NCI-H1048 (cell line): ENCODE measurements at places on chromosomes 7 and 10.

- DNase-seq, result no peak
Observed at GRCh38 chr10:126597211-126597610, 73.3 kb downstream of the C10orf90 start.

DNA sequence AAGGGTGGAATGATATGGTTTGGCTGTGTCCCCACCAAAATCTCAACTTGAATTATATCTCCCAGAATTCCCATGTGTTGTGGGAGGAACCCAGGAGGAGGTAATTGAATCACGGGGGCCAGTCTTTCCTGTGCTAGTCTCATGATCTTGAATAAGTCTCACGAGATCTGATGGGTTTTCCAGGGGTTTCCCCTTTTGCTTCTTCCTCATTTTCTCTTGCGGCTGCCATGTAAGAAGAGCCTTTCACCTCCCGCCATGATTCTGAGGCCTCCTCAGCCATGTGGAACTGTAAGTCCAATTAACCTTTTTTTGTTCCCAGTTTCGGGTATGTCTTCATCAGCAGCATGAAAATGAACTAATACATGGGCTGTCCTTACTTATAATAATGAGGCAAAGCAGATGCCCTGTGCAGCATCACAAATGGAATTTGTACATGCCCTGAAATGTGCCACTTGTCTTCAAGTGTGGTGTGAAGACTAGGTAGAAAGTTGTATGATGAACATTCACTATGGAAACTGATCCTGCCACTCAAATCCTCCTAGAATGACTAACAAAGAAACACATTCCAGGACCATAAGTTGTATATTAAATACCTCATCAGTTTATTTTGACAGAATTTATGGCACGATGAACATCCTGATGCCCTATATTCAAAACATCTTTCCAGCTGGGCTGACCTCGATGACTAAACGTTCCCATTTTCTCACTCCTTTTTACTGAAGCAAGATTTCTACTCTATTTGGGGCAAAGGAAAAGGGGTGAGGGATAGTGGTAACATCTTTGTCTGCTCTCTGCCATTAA is 122.8 kb upstream of the CTTNBP2 start:
- DNase-seq, result no peak

DNA sequence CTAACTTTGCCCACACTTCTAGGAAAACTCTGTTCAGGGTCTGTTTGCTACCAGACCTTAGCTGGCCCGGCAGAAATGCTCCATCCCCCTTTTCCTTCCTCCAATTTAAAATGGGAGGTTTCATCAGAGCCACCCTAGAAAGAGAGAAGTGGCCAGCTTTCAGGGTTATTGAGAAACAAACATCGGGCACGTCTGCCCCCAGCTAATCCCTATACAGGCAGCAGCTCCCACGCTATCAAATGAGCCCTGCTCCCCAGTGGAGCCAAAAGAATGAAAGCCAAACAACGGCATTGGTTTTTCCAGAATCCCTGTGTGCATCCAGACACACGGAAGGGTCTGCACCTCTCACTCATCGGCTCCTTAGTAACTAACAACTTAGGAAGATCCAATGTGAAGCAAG is 132.5 kb downstream of the GRID1 start:
- no peak for DNase-seq

DNA sequence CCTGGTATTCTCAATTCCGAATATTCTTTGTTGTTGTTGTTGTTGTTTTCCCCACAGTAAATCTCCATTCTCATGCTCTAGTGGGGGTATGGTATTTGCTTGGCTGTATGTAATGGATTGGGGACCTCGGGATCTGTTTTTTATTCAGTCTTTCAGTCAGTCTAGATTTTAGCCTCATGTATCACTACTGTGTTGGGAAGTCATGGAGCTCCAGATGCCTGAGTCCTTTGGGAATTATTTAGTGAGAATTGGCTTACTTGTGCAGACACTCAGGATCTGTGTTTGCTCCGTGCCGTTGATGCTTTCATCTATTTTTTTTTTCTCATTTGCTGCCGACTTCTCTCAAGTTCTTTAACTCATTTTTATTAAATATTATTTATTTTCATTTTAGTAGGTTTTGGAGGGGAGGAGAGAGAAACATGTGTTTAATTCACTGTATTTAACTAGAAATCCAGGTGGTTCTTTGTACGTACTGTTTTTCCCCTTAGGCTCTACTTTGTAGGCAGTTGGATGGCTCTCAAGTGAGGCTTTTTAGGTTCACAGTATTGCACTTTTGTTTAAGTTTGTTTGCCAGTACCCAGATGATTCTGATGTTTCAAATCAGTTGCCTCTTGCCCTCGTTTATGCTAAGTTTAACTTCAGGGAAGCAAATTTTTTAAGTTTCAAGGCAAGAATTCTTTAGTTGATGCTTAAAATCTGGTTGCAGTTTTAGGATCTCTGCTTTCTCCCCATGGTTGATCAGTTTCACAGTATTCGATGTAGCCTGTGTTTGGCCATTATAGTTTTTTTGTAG is 36.9 kb downstream of the ZNRF2 start:
- DNase-seq, result no peak

- DNase-seq, result no peak
Observed at GRCh38 chr10:73796766-73797165, 11.4 kb downstream of the ZSWIM8 start.

GRCh38 chr7:81871606-81872265 is 101.9 kb upstream of the HGF start:
- DNase-seq, result no peak

GRCh38 chr7:158373476-158374133 is 214.0 kb downstream of the PTPRN2 start:
- DNase-seq, result no peak

- DNase-seq, result no peak
Observed at GRCh38 chr7:112512451-112513210, 31.8 kb downstream of the LSMEM1 start.

DNA sequence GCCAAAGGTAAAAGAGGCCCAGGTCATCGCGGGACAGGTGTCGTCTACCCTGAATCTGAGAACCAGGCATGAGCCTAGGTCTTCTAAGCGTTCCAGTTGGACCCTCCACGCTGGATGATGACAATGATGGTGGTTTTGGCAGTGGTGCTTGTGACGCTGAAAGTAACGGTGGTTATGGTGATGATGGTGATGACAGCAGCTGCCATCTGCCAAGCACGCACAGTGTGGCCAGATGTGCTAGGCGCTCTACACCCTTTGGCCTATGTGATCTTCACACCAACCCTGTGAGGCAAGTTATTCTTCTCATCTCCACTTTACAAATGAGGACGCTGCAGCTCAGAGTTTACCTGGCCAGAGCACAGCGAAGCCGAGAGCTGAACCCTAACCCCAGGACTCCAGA is 93.9 kb downstream of the FAM53B start:
- DNase-seq, result no peak

GRCh38 chr7:141462958-141463357 is 88.3 kb upstream of the AGK start:
- DNase-seq, result no peak

DNA sequence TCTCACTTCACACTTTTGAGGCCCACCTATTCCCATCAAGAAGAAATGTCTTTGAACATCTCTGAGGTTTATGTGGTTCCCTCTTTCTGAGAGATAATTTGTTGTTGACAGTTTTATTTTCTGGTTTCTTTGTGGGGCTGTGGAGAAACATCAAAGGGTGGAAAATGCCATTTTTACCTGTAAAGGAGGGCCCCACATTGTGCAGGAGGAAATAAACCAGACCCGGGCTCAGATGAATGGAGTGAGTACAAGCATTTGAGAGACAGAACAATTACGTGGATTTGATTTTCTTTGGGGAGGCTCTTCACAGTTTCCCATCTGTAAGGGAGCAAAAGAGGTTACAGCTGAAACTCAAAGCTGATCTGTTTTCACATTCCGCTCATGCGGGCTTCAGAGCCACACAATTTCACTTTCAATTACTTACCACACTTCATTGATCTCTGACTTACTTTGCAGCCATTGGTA is 29.8 kb downstream of the ITPRIP start:
- no peak for DNase-seq

DNA sequence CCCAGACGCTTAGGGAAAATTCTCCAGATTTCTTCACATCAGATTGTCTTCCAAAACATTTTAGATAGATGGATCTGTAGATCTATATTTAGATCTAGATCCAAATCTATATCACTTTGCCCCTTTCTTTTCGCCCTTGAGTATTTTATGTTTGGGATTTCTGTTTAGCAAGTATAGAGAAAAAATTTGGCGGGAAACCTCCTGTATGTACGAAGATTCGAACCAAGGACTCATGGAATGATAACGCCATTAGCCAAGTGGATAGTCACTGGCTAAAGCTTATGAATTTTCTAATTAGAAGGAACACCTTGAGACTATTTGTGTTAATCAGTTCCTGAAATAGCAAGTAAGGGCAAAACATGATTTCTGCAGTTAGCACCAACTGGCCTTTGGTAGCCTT is 1.2 kb downstream of the THNSL1 start:
- no peak for DNase-seq

GRCh38 chr7:77464589-77464988 is 48.4 kb upstream of the GSAP start:
- DNase-seq, result no peak

DNA sequence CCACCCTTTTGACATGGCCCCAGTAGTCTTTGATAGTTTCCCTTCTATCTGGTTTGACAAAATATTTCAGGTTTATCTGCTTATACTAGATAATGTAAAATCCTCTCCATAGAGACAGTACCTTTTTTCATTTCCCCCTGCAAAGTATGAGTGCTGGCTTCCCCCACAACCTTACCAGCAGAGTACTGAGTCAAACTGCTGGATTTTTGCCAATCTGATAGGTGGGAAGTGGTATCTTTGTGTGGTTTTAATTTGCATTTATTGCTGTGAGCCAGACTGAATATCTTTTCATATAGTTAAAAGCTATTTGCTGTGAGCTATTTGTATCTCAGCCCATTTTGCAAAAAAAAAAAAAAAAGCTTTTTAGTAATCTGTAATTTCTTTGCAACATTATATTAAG is 32.1 kb upstream of the HECTD2 start:
- peak; percentile 19 for DNase-seq

DNA sequence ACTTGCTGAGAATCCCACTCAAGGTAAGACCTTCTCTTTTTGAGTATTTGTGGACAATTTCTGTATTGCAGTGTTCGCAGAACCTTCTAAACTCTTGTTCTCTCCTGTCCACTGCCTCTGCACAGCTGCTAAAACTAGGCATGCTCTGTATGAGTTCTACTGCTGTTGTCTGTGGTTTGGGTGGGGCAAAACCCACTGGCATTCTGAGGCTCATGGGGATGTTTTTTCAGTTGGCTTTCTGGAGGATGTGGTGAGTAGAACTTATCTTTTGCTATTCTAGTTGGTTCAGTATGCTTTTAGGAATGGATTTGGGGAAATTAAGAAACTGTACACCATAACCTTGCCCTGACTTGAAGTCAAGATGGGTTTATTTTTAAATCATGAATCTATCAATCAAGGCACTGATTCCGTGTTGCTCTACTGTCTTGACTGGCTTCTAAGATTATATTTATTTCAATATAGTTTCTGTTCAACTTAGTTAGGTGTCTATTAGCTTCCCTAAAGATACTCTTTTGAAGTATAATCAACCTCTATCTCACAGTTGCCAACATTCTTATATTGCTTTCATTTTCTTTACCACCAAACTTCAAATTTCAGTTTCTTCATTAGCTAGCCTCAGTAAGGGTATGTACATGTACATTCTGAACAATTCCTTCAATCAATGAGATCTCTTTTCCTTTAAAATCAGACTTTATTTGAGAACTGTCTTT is 25.0 kb upstream of the C1GALT1 start:
- DNase-seq, result no peak

- no peak for DNase-seq
Observed at GRCh38 chr10:72087392-72087968, 871 bp downstream of the SPOCK2 start.

DNA sequence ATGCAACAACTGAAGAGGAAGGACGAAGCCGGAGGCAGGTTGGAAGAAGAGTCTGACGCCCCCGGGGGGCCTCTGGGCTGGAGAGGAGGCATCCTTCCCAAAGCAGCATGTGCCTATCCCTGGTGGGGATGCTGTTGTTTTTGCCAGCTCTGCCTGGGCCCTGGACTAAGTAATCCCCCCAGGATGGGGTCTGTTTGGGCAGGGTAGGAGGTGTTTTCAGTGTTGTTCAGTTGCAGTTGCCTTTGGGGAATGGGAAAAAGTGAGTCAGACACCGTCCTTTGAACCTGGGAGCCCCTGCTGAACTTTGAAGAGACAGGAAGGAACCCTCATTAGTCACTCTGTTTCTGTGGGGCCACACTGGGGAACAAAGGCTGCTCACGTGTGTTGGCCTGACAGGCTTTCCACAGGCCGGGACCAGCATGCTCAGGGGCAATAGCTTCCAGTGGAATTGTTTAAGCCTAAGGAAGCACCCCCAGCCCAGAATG is 35.2 kb upstream of the GDF10 start:
- DNase-seq, result no peak

- no peak for DNase-seq
Observed at GRCh38 chr10:113565364-113565763, 12.5 kb downstream of the HABP2 start.

GRCh38 chr10:125857185-125857760 is 23.8 kb downstream of the DHX32 start:
- DNase-seq, result no peak

DNA sequence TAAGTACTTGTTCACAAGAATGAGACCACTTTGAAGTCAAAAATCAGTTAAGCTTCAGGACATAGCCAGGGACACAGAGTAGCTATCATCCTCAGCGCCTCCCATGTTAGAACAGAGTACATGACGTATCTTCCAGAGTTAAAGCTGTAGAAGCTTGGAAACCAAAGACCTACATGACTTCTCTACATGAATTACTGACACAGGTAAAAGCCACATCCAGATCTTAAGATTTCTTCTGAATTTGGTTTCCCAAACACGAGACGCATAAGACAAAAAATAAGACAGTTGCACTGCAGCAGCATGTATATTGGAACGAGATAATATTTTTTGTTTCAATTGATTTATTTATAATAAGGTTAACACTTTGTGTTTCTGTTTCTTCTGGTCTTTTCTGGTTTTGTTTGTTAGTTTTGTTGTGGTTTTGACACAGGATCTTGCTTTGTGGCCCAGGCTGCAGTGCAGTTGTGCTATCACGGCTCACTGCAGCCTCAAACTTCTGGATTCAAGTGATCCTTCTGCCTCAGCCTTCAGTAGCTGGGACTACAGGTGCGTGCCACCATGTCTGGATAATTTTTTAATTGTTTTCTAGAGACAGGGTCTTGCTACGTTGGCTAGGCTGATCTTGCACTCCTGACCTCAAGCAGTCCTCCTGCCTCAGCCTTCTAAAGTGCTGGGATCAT is 10.2 kb upstream of the EPC1 start:
- DNase-seq, result no peak

DNA sequence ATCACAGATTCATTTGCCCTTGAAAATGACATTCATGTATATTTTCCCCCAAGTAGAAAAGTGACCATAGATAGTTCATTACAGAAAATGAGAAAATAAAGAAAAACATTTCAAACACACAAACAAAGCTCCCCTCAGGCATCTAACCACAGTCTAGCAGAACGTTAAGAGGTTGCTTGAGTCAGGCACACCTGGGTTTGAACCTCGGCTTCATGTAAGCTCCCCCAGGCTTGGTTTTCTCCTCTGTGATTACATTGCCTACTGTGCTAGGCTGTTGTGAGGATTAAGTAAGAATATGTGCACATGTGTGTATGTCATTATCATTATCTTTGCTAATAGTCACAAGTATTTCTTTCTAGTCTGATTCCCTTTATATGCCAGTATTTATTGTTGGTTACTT is 9.1 kb downstream of the DNTT start:
- DNase-seq, result no peak

GRCh38 chr10:110851020-110851612 is 20.6 kb upstream of the PDCD4 start:
- no peak for DNase-seq
